Karpas-422 (cell line): ENCODE measurements at places on chromosomes 3 and 15. TPM values are rescaled to one million over a fixed set of nuclear protein-coding genes. Genes with fewer than 3 reads are reported as not detected.

The RTP1 gene
- 1.2 TPM in 1 of 2 replicates, not detected in the other for total RNA-seq

DNA sequence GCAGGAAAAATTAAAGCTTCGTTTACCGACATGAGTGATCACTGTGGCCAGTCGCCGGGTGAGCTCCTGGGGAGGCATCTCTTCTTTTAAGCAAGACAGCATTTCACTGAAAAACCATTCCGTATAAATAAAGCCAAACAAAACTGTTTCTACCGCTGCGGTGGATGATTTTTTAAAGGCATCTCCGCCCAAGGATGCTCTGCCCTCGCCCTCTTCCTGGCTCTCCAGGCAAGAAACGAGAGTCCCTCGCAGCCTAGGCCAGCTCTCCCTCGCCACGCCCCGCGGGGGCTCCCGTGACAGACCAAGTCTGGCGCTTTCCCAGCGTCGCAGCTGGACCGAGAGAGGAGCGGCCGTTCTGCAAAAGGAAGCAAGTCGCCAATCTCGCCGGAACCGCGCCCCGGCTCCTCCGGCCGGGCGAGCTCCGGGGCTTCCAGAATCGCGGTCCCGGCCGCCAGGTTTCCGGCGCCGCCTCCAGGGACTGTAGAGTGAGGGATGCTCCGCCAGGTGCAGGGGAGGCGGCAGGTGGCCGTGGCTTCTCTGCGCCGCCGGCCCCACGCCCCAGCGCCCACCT is 458 bp downstream of the MCF2L2 start:
- peak; percentile 83 for DNase-seq
- peak overlapping the region; percentile 90 for H3K4me3 ChIP-seq
- no peak overlapping the region for H3K27ac ChIP-seq
- H3K27me3 ChIP-seq = no peaks in the 10 kb centered on the region
- H3K4me1 ChIP-seq = peaks cover 18% of the 10 kb centered on the region
- H3K36me3 ChIP-seq = no peaks in the 10 kb centered on the region

DNA sequence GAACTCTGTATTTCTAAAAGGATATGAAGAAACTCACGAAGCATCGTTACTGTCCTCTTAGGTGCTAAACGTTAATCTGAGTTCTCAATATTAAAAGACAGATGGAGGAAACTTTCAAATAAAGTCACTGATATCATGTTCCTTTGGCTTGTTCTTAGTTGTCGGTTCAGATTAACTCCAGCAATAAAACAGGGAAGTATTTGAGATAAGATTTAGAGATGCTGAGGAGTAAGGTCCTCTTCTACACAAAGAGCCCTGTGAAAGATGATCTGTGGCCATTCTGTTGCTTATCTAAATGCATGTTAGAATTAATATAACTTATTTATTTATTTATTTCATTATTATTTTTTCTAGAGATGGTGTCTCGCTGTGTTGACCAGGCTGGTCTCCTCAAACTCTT is 19.2 kb downstream of the AKAP13 start:
- H3K27me3 ChIP-seq = no peaks in the 10 kb centered on the region
- no peak for DNase-seq
- H3K4me3 ChIP-seq = no peak overlapping the region
- H3K4me1 ChIP-seq = peaks cover 82% of the 10 kb centered on the region
- H3K27ac ChIP-seq = peak overlapping the region; percentile 33; the same call in 1 of the 2 replicates
- H3K36me3 ChIP-seq = no peaks in the 10 kb centered on the region

- no peaks in the 10 kb centered on the region for H3K27me3 ChIP-seq
- DNase-seq = peak; percentile 7
These were observed 50.3 kb upstream of the SPRED1 start for GRCh38 chr15:38202361-38202760.

- H3K4me1 ChIP-seq = no peaks in the 10 kb centered on the region
- no peaks in the 10 kb centered on the region for H3K36me3 ChIP-seq
- no peak for DNase-seq
- H3K4me3 ChIP-seq = no peak overlapping the region
- no peaks in the 10 kb centered on the region for H3K27me3 ChIP-seq
- H3K27ac ChIP-seq = no peak overlapping the region
These were observed 178.8 kb upstream of the SNTN start for GRCh38 chr3:63473641-63474166.
